ENCODE measurements at places on chromosomes 3 and 15. TPM values are rescaled to one million over a fixed set of nuclear protein-coding genes. Genes with fewer than 3 reads are reported as not detected.

The EPHB1 gene
- total RNA-seq: 13.3 TPM

The C3orf38 gene
- 29.3 TPM for total RNA-seq

The SNX1 gene
- 74.9 TPM for total RNA-seq

The ROPN1 gene
- total RNA-seq: not detected

- DNase-seq: no peak
Observed at GRCh38 chr15:90641581-90642463, 75.3 kb upstream of the BLM start.

GRCh38 chr3:52428151-52429005 is 16.5 kb downstream of the SEMA3G start:
- DNase-seq: peak; percentile 92

DNA sequence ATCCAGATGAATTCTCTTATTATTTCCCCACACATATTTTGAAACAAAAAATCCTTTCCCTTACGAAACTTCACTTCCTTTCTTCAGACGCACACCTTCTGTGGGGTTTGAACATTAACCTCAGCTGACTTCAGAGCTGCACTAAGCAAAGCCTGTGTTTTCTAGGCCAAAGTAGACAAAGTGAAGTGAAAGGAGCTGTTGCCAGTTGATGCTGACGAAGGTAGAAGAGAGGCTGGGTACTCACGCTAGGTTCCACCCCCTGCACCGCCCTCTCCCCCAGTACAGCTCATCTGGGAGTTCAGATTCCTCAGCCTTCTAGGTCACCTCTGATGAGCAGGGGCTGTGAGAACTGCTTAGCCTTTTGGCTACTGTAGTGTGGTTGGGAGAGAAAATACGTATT is 24.1 kb downstream of the DUT start:
- DNase-seq: no peak

GRCh38 chr3:94360987-94361386 is 298.1 kb downstream of the NSUN3 start:
- DNase-seq: peak; percentile 52

GRCh38 chr15:63157891-63158431 is 684 bp upstream of the RPS27L start:
- DNase-seq: peak; percentile 87

- no peak for DNase-seq
Observed at GRCh38 chr3:154786724-154787123, 293.4 kb upstream of the MME start.

All from tongue (tissue), 3 donors.